A549 treated with dexamethasone at 1 μM for 4 hours (cell line): ENCODE measurements at places on chromosomes 2 and 18. TPM values are rescaled to one million over a fixed set of nuclear protein-coding genes. Genes with fewer than 3 reads are reported as not detected.

The LOXL3 gene
- total RNA-seq: 0.22 to 0.58 TPM (median 0.35 TPM) in 5 replicates

The IL36RN gene
- total RNA-seq: 0.03 to 0.12 TPM in 2 of 5 replicates, not detected in the others

The ABCG8 gene
- total RNA-seq: 0.04 TPM in 1 of 5 replicates, not detected in the others

The ERBB4 gene
- not detected in 5 replicates for total RNA-seq

The C2orf80 gene
- total RNA-seq: not detected in 5 replicates

The CHMP1B gene
- total RNA-seq: 39.9 to 49.0 TPM (median 41.2 TPM) in 5 replicates

The SLC16A14 gene
- total RNA-seq: 0.66 to 1.3 TPM (median 0.86 TPM) in 5 replicates

The EML6 gene
- total RNA-seq: 0.34 to 1.2 TPM (median 1.0 TPM) in 5 replicates

The ATP5MC3 gene
- 426 to 450 TPM (median 433 TPM) in 5 replicates for total RNA-seq

The ADAM23 gene
- 9.5 to 10.7 TPM (median 9.8 TPM) in 5 replicates for total RNA-seq

The UGT1A3 gene
- total RNA-seq: 0.06 to 0.18 TPM (median 0.11 TPM) in 3 of 5 replicates, not detected in the others

The PSMA8 gene
- not detected in 5 replicates for total RNA-seq

The AGXT gene
- not detected in 5 replicates for total RNA-seq
